RPMI8226 (cell line): ENCODE measurements at places on chromosomes 4 and X.

- DNase-seq, result no peak
Observed at GRCh38 chr4:141637565-141637964, 1.2 kb downstream of the IL15 start.

- DNase-seq, result no peak
Observed at GRCh38 chr4:2574863-2575262, 38.4 kb downstream of the FAM193A start.

DNA sequence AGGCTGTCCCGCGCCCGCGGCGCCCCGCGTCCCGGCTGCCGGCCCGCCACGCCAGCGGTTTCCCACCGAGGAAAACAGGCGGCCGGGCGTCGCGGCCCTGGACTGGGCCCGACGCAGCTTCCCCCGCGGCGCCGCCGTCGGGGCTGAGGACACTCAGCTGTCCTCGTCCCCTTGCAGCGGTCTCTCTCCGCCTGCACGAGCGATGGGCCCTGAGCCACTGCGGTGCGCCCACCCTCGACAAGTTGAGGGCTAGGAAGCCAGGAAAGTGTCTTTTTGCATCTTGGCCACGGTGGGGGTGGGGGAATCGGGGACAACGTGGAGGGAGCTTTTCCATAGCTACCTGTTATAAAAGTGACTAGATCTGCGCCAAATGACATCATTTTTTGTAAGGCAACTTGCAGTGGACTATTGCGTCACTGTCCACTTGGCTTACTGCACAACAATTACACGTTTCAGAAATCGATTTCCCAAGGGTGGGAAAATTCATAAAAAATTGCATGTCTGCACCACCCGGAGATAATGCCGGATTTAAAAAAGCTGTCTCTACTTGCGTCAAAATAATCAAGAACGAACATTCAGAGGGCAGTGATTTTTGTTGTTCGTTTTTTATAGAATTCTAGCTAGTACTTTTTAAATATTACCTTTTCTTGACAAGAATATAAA is 1.1 kb downstream of the KLHL15 start:
- DNase-seq, result peak; percentile 36

DNA sequence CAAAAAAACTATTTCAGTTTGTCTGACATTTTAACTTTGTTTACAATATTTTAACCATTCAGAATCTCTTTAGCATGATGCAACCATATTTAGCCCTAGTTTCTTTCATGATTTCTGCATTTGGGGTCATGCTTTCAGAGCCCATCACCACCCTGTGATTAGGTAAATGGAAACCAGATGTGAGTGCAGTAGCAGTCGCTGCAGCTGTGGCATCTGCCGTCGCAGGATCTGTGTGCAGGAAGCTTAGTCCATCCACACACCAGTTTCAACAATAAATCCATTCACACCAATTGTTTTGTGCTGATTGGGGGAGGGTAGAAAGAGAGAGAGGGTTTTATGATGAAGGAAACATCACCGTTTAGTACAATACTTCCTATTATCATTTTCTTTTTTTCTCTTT is 130.5 kb downstream of the CPEB2 start:
- no peak for DNase-seq

DNA sequence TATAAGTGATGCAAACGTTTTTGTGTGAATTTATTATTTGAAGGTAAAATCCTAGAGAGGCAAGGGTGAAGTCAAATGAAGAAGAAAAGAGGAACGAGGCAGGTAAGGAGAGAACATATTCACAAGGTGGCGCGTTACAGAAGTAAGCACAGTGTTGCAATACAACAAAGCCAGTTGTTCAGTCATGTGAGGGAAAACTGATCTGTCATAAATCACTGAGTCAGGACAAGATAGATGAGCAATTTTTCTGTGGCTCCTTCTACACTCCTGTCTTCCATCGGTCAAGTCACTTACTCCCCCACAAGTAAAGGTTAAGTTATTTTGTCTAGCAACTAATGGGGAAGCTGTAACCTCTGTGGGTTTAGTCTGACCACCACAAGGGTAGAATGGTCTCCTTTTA is 203.0 kb upstream of the GK2 start:
- DNase-seq, result no peak

GRCh38 chr4:47367761-47368160 is 95.7 kb downstream of the COMMD8 start:
- DNase-seq, result no peak

DNA sequence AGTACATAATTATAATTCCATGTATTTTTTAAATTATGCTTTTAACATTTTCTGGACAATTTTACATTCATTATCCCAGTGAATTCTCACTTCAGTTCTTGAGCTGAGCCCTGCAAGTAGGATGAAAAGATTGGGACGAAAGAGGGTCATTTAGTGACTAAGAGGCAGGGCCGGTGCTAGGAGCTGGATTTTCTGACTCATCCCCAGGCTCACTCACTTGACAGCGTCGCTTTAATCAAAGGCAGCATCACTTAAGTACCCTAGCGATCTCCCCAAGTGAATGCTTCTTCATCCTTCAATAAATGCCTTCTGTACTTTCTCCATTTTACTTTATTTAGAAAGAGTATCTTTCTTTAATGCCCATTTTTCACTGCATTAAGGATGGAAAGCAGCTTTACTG is 263.6 kb downstream of the HS3ST1 start:
- no peak for DNase-seq

DNA sequence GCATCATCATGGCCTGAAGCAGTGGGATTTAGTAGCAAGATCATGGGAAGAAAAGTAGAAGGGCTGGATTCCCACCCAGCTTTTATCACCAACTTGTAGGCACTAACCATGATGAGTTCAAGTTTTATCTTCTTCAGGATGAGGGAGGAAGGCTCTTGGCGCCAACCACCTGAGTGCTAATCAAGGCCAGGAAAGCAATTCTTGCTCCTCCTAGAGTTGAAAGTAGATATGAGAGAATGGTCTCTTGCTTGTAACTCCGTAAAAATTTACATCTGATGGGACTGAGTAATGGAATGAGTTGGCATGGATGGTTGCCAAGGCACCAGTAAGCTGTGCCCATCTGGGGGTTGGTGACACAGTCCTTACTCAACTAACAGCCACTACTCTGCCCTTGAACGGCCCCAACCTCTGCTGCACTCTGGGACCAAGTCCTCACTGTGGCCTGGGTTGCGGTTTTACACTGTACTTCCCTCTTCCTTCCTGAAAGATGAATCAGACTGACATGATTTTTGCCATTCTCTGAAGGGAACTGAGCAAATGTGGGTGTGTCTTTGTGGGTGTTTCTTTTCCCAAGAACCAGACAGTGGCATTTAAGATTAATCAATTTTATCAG is 39.4 kb upstream of the NDP start:
- DNase-seq, result no peak

DNA sequence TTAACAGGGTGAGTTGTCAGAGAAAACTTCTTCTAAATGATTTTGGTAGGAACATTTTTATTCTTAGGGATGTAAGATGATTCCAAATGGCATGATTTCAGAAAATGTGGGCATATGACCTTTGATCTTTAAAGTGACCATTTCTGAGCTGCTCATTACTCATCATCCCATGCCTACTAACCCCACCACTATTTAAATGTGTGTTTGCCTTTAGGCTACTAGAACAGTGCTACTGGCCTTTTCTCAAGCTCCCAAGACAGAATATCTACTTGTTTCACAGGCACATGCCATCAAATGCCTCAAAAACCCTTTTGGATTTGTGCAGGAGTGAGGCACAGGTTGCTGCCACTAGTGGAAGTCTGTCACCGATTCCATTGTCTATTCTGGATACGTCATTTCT is 428.2 kb downstream of the ADAM29 start:
- DNase-seq, result no peak

DNA sequence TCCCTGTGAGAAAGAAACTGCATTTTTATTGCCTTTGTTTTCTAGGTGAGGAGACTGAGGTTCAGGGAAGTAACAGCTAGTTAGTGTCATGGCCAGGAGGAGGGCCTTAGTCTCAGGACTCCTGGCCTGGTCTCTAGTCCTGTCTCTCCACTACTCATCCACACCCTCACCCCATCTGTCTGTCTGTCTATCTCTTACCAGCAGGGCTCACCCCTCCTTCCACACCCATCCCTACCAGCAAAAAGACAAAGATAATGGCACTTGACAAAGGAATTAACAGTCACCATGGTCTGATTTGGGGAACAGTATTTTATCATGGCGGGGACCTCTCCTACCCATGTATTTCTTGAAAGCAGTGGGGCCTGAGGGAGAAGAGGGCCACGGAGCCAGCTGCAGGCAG is 125.8 kb downstream of the REPS2 start:
- no peak for DNase-seq

DNA sequence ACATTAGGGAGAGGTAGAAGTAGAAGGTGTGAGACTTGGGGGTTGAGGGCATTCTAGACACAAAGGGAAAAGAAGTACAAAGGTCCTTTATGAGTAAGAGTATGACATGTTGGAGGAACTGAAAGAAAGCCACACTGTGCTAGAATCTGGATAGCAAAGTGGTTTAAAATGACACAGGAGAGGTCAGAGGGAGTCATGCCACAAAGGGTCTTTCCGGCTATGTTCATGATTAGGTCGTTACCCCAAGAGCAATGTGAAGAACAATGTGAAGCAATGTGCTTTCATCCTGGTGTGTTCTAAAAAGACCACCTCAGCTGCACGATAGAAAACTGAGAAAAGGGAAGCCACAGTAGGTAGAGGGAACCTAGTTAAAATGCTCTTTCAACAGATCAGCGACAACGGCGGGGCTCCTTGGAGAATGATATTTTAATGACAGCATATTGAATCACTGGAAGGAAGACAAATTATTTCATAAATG is 29.2 kb downstream of the SMIM14 start:
- DNase-seq, result no peak

DNA sequence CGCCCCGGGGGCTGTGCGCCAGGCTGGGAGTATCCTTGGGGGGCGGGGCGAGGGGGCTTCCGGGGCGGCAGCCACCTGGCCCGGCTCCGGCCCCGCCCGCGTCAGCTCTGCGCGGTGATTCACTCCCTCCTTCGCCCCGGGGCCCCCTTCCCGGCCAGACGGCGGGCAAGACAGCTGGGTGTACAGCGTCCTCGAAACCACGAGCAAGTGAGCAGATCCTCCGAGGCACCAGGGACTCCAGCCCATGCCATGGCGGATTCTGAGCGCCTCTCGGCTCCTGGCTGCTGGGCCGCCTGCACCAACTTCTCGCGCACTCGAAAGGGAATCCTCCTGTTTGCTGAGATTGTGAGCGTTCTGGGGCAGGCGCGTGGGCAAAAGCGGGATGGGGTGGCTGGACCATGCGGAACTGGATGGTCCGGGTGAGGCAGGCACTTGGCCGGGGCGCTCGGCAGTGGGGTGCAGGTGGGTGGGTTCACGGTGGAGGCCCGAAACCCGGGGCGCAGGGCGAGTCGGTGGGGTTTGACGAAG is at the start of gene PLP2:
Gene PLP2, plus strand, starts transcription at position 147 of the 528 bp plus-strand sequence. Its CDS starts 103 bp downstream, at position 250.
- peak; percentile 81 for DNase-seq

- DNase-seq, result no peak
Observed at GRCh38 chr4:76758996-76759395, 138.9 kb downstream of the SOWAHB start.

GRCh38 chr4:52825460-52826090 is 36.5 kb upstream of the RASL11B start:
- DNase-seq, result no peak

DNA sequence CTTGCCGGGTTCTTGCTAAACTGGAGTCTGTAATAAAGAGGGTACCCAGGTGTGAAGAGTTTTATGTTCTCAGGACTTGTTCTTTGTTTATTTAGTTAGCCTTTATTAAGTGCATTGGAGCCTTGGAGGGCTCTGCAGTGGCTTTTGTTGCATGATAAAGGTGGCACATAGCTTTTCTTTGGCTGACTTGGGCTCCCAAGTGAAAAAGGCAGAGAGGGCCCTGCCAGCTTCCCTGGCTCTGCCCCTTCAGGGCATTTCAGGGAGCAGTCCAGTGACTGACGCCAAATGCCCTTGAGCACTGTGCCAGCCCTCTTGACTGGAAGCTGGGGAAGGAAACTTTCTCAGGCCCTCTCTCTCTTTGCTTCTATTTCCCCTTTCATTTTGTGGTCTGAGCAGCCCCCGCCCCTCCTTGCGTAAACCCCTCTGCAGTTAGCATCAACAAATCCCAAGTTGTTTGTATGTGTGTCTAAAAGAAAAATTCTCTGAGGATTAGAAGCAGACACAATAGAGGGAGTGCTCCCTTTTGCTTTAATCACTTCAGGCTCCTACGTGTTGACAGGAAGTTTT is 152.2 kb downstream of the NHS start:
- no peak for DNase-seq

DNA sequence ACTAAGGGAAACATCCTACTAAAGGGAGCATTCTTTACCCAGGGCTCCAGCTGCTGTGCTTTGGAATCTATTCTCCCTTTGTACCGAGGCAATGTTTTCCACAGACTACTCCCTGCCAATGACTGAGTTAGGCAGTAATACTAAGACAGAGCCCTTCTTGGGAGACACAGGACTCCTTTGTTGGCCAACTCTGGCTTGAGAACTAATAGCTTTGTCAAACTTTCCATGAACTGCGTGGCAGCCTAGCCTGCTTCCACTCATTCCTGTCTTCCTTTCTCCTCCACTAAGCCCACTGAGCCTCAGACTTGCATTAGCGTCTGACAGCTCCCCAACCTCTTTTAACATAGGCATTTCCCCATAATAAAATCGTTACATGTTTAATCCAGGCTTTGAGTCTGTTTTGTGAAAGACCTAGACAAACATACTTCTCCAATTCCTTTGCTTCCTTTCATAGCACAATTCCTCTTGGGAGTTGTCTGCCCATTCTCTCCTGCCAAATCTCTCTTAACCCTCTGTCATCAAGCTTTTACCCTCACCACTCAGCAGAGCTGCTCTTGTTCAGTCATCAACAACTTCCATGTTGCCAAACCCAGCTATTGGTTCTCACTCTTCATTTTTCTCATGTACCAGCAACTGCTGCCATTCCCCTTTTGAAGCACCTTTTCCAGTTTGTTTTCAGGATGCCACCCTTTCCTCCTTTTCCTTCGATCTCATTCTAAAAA is 300.3 kb upstream of the IGFBP7 start:
- no peak for DNase-seq

DNA sequence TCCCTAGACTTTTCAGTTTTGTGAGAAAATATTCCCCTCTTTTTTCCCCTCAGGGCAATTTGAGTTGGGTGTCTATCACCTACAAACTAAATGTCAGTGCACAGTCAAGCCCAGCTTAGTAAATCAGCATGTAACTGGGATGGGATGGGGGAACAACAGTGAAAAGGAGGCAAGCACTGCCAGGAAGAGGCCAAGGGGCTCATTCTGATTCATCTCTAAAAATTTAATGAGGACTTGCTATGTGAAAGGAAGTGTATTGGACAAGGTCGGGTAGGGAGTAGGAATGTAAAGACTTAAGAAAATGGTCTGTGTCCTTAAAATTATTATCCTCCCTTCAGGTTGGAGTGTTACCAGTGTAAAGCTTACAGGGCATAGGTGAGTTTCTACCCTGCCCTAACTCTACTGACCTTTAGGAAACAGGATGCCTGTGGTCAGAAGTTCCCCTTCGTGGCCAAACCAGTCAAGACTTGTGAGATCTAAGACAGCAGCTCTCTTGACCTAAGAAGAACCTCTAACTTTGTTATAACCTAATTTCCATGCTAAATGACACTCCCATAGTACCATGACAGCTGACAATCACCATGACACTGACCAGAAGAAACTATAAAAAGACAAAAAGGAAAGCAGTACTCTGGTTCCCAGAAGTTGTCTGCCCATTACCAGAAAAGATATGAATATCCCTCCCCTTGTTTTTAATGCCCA is 194.4 kb upstream of the LDB2 start:
- DNase-seq, result no peak
